ENCODE measurements at places on chromosomes 11 and 22. TPM values are rescaled to one million over a fixed set of nuclear protein-coding genes. Genes with fewer than 3 reads are reported as not detected.
A peak's percentile ranks its signal among the peaks of the same experiment; 100 is the strongest.

Gene VPREB1
- not detected for total RNA-seq

Gene SELENOH
- 77.5 TPM for total RNA-seq

Gene PEX26
- 25.9 TPM for total RNA-seq

Gene BCO2
- 15.6 TPM for total RNA-seq

Gene RAG2
- total RNA-seq, result not detected

Gene APOL6
- 16.4 TPM for total RNA-seq

Gene KIF18A
- total RNA-seq, result 0.89 TPM

Gene INS
- 1.5 TPM for total RNA-seq

Gene TMEM121B
- total RNA-seq, result 0.94 TPM

Gene MS4A15
- not detected for total RNA-seq

Gene SPON1
- total RNA-seq, result 3.2 TPM

DNA sequence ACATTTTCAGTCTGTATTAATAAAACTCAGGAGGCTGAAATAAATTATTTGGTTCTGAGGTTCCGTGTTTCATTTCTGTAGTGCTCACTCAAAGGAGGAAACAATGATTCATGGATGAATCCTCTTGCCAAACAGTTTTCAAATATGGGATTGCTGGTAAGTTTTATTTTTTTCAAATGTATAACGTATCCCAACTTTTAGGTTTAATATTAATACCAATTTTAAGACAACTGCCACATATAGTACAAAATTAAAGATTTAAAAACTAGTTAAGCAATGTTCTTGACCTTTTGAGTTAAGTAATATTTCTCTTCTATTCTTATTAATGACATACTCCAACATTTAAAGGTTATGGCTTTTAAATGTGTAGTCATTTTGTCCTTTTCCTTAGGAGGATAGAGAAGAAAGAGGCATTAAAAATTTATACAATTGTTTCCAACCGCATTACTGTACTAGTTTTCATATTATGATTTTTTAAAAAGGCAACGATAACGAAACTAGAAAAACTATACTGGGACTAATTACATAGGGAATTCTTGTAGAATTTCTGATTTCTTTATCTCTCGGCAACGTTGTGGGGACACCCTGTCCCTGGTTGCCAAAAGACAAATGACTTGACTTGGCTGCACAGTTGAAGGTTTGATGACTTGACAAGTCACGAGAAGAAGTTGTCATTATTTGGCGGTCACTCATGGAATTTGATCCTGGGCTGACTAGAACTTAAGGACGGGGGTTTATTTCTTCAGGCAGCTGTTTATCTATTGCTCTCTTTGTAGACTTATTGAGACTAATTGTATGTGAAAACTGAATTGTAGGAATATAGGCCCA is 69.1 kb upstream of the ADSL start:
- no peak for DNase-seq

DNA sequence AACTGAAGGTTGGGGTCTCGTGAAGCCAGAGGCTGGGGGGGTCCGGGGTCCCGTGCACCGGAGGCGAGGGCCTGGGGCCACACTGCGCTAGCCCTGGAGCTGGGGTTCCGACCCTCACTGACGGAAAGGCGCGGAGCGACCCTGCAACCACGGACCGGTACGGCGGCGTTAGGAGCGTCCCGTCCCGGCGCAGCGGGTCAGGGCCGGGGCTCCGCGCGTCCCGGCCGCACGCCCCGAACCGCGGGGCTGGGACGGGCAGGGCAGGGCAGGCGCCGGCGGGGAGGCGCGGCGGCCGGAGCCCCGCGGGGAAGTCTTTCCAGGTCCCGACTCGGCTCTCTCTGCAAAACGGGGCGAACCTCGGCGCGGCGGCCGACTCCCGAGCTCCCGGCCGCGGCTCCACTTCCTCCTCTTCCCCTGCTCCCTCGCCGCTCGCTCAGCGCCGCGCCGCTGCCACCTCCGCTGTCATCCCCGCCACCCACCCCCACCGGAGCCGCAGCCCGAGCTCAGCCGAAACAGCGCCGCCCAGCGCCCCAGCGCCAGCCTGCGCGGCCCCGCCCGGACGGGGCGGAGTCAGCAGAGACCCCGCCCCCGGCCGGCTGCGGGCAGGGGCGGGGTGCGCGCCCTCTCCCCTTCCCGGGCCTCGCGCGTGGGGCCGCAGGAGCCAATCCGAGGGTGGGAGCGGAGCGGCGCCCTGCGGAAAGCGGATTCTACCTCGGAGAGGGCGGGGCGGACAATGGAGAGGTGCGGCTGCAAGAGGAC is at the start of gene GDPD5:
Gene GDPD5 (minus strand): TSS at position 509 of the 759 bp plus-strand sequence. CDS start 48,206 bp downstream, outside the sequence.
- DNase-seq, result peak; percentile 89

- DNase-seq, result no peak
Measured at GRCh38 chr22:17786435-17787161, 12.3 kb upstream of the BID start.

DNA sequence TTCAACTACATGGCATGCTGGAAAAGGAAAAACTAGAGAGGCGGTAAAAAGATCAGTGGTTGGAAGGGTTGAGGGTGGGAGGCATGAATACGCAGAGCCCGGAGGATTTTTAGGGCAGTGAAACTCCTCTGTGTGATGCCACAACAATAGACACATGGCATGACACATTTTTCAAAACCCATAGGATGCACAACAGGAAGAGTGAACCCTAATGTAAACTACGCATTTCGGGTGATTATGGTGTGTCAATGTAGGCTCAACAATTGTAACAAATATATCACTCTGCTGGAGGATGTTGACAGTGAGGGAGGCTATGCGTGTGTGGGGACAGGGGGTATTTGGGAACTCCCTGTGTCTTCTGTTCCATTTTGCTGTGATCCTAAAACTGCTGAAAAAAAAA is 15.7 kb upstream of the FAM83F start:
- no peak for DNase-seq

DNA sequence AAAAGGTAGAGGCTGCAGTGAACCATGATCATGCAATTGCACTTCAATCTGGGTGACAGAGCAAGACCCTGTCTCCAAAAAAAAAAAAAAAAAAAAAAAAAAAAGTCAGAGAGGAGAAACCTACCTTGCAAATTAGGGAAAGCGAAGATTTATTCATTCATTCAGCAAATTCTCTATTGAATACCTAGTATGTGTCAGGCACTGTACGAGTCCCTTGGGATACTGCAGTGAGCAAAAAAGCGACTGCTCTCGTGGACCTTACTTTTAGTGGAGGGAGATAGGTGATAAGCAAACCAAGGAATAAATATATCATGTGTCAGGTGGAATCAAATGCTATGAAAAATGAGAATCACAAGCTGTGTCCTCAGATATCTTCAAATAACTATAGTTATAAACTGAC is 101.3 kb downstream of the STIM1 start:
- DNase-seq, result no peak

- no peak for DNase-seq
Measured at GRCh38 chr11:47325271-47326041, 27.0 kb downstream of the MYBPC3 start.

DNA sequence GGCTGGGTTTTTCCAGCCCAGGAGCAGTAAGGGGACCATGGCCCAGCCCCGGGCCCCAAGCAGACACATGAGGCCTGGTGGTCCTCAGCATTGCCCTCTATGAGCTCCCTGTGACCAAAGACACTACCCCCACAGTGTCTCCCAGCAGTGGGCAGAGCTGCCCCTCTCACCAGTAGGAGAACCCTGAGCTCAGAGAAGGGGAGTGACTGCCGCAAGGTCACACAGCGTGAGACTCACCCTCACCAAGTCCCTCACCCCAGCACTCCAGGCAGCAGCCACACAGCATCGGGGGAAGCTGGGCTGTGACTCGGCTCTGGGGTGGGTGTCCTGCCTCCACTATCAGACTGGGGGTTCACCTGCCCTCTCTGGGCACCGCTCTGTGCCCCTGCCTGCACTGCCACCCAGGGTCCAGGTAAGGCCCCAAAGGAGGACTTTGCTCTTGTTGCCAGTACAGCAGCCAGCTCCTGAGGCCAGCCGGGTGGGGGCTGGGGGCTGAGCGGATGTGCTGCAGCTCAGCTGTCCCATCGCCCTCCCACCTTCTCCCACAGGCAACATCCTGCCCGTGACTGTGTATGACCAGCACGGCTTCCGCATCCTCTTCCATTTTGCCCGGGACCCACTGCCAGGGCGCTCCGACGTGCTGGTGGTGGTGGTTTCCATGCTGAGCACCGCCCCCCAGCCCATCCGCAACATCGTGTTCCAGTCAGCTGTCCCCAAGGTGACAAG is 7.9 kb upstream of the SH3BP1 start:
- no peak for DNase-seq

GRCh38 chr22:30485362-30485988 is 13.7 kb upstream of the SEC14L3 start:
- peak; percentile 80 for DNase-seq

GRCh38 chr11:80844110-80844819 is 1403.4 kb upstream of the TENM4 start:
- no peak for DNase-seq

- DNase-seq, result no peak
Measured at GRCh38 chr11:27386181-27386845, 23.3 kb upstream of the CCDC34 start.

DNA sequence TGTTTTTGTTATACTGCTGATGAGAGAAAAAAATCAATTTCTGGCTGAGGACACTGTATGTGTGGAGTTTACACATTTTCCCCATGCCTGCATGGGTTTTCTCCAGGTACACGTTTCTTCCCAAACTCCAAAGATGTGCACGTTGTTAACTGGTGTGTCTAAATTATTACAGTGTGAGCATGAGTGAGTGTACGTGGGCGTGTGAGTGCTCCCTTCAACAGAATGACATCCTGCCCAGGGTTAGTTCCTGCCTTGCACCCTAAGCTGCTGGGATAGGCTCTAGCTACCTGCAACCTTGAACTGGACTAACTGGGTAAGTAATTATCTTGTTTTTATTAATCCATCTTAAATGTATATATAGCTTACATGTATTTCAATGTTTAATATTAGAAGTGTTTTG is 5.5 kb downstream of the NPAT start:
- no peak for DNase-seq

GRCh38 chr22:45322873-45323525 is 13.3 kb downstream of the FAM118A start:
- no peak for DNase-seq

DNA sequence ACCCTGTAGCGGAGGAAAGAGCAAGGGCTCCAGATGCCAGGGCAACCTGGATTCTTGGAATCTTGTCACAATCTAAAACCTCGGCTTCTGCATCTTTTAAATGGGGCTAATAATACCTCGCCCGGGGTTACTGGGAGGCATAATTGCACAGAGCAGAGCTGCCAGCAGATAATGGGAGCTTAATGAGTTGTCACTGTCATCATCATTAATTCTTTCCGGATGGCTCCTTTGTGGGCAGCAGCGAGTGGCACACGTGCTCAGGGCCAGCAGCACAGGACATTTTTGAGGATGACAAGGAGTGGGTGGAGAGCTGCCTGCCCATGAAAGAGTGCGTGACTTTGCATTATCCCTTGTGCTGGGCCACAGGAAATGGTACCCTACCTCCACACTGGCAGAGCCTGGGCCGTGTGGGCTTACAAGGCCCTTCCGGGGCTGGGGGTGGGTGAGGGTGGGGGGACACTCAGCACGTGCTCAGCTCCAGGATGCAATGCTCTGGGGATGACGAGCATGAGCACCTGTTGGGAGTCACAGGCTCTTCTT is 5.7 kb downstream of the PDGFB start:
- no peak for DNase-seq

- no peak for DNase-seq
Measured at GRCh38 chr11:115097796-115098408, 406.3 kb downstream of the CADM1 start.

GRCh38 chr22:32123657-32124056 is 35.4 kb downstream of the C22orf42 start:
- DNase-seq, result no peak

- DNase-seq, result no peak
Measured at GRCh38 chr22:42621505-42622002, 6.9 kb upstream of the POLDIP3 start.

DNA sequence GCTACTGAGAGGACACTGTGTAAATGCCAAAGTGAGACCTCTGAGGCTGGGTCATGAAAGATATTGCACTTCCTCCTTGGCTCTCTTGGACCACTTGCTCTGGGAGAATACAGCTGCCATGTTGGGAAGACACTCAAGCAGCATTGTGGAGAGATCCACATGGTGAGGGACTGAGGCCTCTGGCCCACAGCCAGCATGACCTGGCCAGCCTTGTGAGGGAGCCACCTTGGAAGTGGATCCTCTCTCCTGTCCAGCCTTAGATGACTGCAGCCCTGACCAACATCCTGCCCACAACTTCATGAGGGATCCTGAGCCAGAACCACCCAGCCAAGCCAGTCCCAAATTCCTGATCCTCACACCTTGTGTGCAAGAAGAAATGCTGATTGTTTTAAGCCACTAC is 30.4 kb downstream of the MB start:
- no peak for DNase-seq

GRCh38 chr22:31945443-31945855 is 1.1 kb downstream of the YWHAH start:
- DNase-seq, result no peak

GRCh38 chr11:65219930-65220213 is 38.1 kb downstream of the CAPN1 start:
- DNase-seq, result no peak
